ENCODE measurements at places on chromosomes 6 and 20. TPM values are rescaled to one million over a fixed set of nuclear protein-coding genes. Genes with fewer than 3 reads are reported as not detected.

The SLC22A16 gene
- total RNA-seq, result 0.14 TPM

The PNLDC1 gene
- total RNA-seq, result not detected

The SDCBP2 gene
- total RNA-seq, result 5.1 TPM

The ARMH2 gene
- not detected for total RNA-seq

The TNXB gene
- total RNA-seq, result not detected

The ENPP5 gene
- total RNA-seq, result 1.5 TPM

DNA sequence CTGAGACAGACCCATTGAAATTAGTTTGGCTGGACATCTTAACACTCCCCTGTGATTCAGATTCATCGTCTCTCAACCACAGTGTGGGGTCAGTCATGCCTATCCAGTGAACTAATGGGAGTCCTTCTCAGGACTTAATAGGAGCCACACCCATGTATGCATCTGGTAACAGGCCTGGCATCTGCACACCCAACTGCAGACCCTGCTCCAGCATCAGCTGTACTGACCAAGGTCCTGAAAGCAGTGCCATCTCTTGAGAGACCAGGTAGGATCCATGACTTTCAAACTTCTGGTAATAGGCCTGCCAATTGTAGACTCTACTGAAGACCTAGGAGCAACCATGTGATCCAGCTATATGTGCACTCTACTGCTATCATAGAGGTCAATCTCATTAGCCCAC is 363.6 kb upstream of the POU3F2 start:
- no peak for DNase-seq

- DNase-seq, result no peak
Measured at GRCh38 chr6:2165286-2165685, 80.1 kb downstream of the GMDS start.

DNA sequence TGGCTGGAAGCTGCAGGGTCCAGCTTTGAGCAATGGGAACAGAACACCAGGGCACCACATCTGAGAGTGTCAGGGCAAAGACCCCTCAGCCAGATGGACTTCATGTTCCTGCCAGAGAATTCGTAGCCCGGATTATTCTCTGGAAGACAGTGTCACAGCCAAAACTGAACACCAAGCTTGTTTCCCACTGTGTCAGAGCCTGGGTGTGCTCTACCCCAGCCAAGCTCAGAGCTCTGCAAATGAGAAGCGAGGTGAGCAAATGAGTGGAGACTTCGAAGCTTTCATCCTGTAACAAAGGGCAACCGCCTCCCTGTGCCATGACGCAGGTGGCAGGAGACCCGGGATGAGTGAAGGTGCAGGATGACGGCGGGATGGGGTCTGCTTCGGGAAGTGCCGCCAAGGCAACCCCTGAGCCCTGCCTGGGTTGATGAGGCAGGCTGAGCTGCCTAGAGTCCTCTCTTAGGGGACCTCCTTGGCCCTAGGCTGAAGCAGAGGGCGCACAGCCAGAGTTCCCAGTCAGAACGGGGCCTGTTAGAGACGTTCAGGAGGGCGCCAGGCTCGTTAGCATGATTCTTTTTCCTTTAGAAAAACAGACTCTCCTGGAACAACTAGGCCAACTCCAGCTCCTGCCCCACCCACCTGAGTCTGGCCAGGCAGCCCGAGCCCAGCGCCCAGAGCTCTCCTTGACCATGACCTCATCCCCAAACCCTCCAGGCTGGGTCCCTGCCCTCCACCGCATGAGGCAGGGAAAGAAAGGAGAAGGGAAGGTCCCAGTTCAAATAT is 187.7 kb downstream of the SOD2 start:
- DNase-seq, result no peak

GRCh38 chr6:138972226-138972665 is 15.8 kb downstream of the REPS1 start:
- DNase-seq, result no peak

- DNase-seq, result no peak
Measured at GRCh38 chr6:152351110-152351509, 286.1 kb downstream of the SYNE1 start.

GRCh38 chr20:10472871-10473270 is 37.8 kb downstream of the SLX4IP start:
- DNase-seq, result no peak

DNA sequence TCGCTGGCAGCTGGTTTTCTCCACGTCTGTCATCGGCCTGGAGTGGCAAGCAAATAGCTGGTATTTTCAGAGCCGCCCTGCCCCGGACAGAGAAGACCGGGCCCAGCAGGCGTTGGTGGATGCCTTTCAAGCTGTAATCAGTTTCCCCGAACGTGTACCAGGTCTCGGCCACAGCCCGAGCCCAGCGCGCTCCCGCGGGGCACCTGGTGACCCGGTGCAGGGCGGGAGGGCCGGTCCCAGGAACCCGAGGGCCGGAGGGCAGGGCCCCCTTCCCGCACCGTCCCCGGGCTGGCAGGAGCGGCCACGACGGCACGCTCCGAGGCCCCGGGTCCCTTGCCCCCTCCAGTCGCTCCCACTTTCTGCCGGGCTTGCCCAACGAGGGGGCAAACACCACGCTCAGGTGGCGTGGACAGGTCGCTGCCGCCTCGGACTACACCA is 348 bp upstream of the PYGB start:
- no peak for DNase-seq

GRCh38 chr20:33812908-33813462 is 1.8 kb downstream of the CHMP4B start:
- DNase-seq, result no peak

- no peak for DNase-seq
Measured at GRCh38 chr20:32586291-32586690, 1.2 kb upstream of the NOL4L start.

DNA sequence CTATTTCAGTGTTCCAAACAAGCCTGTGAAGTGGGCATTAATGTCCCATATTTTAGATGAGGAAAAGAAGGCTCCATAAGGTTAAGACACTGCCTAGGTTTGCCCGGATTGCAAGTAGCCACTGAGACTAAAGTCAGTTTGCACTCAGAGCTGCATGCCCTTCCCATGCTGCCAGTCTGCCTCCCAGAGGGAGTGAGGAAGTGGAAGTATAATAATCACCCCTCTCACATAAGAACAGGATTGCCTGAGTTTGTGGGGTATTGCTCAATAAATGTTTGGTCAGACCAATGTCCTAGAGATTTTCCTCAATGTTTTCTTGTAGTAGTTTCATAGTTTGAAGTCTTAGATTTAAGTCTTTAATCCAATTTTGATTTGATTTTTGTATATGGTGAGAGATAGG is 43.9 kb upstream of the CLIC5 start:
- no peak for DNase-seq

GRCh38 chr6:97630604-97631003 is 347.6 kb upstream of the MMS22L start:
- DNase-seq, result no peak

DNA sequence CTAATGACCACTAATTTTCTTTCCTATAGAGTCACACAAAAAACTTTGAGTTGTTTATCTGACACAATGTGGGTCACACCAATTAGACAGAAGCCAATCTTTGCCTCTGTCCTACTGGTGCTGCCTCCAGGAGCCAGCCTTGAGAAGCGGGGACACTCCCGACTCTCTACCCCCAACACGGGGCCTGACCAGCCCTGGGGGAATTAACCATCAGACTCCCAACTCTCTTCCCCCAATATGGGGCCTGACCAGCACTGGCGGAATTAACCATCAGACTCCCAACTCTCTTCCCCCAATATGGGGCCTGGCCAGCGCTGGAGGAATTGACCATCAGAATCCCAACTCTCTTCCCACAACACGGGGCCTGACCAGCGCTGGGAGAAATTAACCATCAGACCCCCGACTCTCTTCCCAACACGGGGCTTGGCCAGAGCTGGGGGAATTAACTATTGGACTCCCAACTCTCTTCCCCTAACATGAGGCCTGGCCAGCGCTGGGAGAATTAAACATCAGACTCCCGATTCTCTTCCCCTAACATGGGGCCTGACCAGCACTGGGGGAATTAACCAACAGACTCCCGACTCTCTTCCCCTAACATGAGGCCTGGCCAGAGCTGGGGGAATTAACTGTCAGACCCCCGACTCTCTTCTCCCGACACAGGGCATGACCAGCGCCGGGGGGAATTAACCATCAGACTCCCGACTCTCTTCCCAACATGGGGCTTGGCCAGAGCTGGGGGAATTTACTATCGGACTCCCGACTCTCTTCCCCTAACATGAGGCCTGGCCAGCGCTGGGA is 12.5 kb downstream of the CST7 start:
- DNase-seq, result no peak

DNA sequence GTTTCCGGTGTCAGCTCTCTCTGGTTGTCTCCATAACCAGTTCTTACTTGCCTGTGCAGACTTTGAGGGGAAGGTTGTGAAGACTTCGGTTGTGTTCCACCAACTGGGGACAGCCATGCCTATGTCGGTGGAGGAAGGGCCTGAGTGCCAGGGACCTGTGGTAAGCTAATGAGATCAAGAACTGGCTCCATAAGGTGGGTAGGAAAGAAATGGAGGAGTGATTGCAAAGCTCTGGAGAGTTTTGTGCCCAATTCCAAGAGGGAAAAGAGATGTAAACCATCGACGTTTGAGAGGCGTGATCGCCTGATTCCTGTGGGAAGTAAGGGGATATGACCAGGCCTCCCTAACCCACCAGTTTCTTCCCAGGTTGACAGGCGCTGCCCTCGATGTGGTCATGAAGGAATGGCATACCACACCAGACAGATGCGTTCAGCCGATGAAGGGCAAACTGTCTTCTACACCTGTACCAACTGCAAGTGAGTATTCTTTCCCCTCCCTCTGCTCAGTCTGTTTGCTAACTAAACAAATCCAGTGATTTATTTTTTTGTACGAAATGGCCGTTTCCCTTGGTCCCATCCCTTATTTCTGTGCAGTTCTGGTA is 893 bp downstream of the POLR1H start:
- DNase-seq, result no peak

DNA sequence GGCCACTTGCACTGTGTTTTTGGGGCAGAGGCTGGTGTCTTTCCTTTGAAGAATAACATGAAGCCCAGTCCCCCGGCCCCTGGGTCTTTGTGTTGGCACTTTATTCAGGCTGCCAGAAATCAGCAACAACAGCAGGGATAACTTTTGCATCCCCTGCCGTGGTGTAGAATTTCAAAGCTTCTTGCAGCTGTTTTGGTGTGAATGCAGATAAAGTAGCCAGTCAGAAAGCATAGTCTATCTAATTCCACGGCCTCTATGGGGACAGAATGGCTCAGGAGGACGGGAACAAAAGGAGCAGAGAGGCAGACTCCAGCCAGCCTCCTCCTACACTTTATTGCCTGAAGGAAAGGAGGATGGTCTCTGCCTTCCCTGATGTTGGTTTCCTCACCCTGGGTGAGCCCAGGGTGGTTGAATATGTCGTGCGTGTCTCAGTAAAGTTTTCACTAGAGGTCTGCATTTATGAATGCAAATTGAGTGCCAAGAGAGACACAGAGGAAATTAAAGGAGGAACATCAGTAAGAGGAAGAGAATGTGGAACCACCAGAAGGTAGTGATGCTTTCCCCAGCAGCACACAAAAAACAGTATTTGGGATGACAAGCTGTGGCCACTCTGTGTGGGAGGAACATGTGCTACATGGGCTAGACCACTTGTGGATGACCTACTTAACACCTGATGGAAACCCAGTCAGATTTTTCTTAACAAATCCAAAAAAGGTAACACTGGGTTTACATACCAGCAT is 125.9 kb upstream of the TRAF3IP2 start:
- DNase-seq, result no peak

- DNase-seq, result no peak
Measured at GRCh38 chr6:121857551-121857950, 422.1 kb downstream of the GJA1 start.

DNA sequence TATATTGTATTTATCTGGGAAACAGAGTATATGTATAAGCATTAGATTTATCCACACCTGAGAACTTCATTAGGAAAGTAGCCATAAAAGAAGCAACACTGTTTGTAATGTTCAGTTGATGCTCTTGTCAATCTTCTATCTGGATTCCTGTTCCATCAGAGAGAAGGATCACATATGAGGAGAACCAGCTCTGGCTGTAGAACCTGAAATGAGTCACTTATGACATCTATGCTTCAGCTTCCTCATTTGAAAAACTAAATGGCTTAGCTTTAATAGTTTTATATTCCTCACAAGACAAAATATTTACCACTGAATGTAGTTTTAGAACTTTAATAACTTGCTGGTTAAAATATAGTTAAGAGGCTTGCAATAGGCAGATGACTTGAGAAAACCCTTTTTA is 144.7 kb downstream of the TASP1 start:
- no peak for DNase-seq

DNA sequence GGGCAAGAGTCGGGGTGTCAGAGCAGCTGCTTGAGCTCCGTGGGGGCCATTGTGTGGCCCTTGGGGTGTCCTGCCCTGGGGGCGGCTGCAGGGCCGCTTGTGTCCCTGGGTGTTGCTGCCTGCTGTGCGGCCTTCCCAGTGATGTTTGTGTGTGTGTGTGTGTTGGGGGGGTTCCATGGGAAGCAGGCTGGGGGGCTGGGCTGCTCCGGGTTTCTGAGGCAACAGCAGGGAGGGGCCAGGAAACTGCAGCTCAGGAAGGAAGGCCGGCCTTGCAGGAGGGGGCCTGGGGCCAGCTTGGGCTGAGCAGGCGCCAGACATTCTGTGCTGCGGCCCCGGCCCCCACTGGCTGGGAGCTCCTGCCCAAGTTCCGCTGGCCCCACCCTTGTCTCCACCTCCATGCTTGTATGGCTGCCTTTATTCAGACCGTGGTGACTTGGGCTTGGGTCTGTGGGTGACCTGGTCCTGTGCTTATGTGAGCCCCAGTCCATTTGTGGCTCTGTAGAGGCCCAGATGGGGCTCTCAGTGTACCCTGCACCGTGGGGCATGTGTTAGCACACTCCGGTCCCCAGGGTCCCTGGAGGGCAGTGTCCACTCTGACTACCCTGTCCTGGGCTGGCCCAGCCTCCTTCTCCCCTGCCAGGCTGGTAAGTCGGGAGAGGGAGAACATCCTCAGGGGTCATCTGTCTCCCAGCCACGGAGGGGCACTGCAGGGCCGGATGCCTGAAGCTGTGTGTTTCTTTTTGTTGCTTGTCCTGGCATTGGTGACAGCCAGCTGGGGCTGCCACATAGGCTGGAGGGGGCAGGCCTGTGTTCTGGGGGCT is 4.6 kb upstream of the SOX18 start:
- no peak for DNase-seq

DNA sequence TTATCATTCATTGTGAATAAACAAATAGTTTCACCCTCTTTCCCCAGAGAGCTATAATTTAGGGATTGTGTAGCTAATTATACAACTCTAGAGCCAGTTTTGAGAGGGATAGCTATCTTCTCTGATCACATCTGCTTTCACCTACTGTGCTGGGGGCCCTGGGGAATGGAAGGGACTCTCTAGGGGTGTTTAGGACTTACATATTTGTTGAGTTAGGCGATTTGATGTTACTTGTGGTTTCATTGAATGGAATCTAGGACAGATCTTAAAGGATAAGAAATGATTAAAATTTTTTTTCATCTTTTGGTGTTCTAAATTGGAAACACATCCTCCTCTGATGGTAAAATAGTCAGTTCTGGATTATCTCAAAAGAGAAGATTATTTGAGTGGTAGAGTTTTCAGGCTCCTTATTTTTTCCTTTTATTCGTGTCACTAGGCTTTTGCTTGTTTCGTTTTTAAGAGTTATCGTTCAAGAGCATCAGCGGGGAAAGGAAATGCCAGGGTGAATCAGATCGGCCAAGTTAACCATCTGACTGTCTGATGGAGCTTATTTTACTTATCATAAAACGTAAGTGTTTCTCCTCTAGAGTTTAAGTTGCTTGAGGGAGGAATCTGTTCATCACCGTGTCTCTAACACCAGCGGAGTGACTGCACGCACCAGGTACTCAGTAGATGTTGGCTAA is 236.7 kb downstream of the FARS2 start:
- no peak for DNase-seq

Data from epithelial cell of proximal tubule (primary cell).